Iris pigment epithelial cell (primary cell): ENCODE measurements at places on chromosomes 3 and 15.
A peak's percentile ranks its signal among the peaks of the same experiment; 100 is the strongest.

- no peak for DNase-seq
These were observed 641.7 kb downstream of the NR2F2 start for GRCh38 chr15:96972201-96972600.

GRCh38 chr3:141647562-141647915, 90.6 kb upstream of the RNF7 start:
- DNase-seq, result no peak

GRCh38 chr3:71022551-71023335, 560.8 kb downstream of the FOXP1 start:
- DNase-seq, result no peak

GRCh38 chr3:111895071-111895470, 36.0 kb downstream of the PHLDB2 start:
- peak; percentile 76 for DNase-seq

DNA sequence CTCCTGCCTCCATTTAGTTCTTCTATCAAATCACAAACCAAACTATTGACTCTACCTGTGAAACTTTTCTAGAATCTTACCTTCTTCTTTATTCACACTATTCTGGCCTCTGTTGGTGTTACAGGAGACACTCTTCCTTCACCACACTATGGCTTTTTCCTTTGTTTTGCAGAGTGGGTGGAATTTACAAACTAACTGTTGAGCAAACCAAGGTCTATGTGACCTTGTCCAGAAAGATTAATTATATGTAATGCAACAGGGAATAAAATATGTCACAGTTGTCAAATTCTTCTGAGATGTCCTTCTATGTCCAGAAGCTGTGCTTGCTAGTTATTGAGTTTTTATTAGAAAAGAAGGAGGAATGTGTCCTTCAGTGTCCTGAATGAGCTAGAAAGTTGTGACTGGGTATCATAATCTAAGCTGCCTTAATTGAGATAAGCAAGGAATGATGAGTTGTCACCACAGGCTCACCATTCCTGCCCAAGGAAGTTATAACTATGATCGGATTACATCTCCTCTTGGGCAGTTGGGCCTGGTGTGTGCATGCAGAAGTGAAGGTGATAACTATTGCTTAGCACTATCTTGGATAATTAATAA, 21.7 kb downstream of the ARL14 start:
- no peak for DNase-seq
